ENCODE measurements at places on chromosomes 3 and 15.

GRCh38 chr15:77607111-77607893, 25.4 kb downstream of the LINGO1 start:
- DNase-seq = no peak

DNA sequence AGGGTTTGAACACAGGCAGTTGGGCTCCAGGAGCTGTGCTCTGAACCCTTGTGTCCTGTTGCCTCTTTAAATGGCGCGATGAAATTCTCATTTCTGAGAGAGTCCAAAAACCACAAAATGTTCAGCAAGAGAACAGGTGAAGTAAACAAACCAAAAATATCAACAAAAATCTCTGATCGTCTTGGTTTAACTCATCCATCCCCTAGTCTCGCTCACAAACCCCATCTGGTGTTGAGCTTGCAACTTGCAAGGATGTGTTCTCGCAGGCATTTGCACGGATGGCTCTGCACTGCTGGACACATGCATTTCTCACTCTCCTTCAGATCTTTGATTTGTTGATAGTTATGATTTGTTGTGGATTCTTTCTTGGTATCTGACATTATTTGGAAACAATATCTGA, 31.1 kb downstream of the FAH start:
- no peak for DNase-seq

- DNase-seq = no peak
These were observed 65.3 kb downstream of the SLC30A4 start for GRCh38 chr15:45457220-45457619.

DNA sequence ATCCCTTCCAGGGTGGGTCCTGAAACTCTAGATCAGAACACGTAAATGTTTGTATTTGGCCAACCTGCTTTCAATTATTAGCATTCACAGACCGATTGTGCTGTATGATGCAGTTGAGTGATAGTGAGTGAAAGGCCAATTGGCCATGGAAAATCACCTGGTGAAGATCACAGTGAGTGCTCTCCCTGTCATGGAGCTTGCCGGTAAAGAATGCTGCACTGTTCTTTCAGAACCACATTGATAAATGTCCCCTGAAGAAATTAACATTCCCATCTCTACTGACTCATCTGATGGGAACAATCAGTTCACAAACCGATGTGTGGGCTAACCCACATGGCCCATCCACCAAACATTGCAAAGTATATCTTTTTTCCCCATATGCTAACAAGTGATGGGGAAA, 324.8 kb upstream of the TBL1XR1 start:
- no peak for DNase-seq

GRCh38 chr3:120174811-120175539, 80.7 kb upstream of the GSK3B start:
- no peak for DNase-seq

DNA sequence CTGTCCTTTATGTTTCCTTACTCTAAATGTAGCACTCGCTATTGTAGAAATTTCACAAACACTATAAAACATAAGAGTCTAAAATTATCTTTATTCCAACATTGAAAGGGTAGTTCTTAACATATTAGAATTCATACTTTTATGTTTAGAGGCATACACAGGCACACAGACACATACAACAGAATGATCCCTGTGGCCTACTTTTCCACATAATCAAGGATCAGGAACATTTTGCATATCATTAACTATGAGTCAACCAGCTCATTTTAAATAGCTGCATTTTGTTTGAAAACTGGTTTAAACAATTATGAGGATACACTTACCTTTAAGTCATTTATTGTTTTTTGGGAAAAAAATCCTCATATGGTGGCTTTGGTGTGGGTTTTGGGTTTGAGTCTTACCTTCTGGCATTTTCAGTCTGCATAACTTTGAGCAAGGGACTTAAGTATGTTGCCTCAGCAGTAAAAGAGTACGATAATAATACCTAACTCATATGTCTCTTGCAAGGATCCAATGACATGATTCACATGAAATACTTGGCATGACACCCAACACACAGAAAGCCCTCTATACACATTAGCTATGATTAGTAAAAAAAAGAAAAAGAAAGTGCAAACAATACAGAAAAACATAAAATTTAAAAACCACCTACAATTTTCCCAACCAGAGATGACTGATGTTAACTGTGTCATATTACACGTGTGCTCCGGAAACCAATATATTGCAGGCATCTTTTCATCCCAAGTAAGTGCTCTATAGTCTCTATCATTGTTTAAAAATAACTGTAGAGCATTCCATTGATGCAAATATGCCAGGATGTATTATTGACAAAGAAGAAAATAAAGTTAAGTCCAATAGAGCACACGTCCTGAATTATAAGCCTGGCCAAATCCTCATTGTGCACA, 213.1 kb upstream of the ADAMTS9 start:
- DNase-seq = no peak

- no peak for DNase-seq
These were observed 41.0 kb upstream of the SLC41A3 start for GRCh38 chr3:126124896-126125295.

DNA sequence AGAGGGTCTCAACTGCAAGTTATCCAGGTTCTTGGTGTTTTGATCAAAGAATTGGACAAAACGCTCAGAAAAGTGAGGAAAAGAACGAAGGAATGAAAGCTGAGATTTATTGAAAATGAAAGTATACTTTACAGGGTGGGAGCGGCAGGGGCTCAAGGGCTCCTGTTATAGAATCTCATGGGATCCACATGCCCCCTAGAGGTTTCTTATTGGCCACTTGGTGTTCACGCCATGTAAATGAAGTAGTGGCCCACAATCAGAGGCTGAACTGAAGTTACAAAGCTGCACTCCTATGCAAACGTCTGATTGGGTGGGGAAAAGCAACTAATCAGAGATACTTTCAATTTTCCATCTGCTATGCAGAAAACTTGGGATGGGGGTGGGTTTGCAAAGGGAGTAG, 216.7 kb downstream of the PTPRG start:
- DNase-seq = no peak

- no peak for DNase-seq
These were observed 43.5 kb downstream of the SLC41A3 start for GRCh38 chr3:126040386-126040785.

DNA sequence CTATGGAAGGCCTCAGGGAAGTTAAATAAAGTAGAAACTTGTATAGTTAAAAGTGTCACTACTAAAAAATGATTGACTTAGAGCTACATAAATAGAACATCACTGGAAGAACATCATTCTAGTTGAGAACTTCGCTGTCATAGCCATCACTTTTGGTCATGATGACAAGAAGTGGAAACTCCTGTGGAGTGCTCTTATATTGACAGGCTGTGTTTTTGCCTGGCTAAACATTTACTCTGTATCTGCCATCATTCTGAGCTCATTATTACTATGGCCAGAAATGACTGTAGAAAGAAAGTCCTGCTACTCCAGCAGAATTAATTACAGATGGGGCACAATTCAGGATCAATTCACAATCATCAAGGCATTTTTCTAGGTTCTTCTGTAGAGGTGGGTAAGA, 165.1 kb upstream of the GOLIM4 start:
- no peak for DNase-seq

DNA sequence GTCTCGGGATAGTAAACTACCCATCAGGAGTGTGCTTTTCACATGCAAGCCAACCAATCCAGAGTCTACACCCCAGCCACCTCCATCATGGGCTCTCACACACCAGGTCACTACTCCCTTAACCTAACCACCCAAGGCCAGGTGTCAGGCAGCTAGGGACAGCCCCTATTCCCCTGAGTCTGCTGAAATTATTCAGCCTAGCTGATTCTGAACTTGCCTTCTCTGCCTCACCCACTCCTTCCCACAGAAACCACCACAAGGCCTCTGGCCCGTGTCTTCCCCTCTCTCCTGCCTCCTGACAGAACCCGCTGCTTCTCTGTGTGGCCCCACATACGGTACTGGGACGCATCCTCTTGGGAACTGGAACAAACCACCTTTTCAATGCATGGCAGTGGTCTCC, 82.1 kb downstream of the PCSK6 start:
- no peak for DNase-seq

GRCh38 chr3:53630547-53630946, 136.1 kb downstream of the CACNA1D start:
- no peak for DNase-seq

DNA sequence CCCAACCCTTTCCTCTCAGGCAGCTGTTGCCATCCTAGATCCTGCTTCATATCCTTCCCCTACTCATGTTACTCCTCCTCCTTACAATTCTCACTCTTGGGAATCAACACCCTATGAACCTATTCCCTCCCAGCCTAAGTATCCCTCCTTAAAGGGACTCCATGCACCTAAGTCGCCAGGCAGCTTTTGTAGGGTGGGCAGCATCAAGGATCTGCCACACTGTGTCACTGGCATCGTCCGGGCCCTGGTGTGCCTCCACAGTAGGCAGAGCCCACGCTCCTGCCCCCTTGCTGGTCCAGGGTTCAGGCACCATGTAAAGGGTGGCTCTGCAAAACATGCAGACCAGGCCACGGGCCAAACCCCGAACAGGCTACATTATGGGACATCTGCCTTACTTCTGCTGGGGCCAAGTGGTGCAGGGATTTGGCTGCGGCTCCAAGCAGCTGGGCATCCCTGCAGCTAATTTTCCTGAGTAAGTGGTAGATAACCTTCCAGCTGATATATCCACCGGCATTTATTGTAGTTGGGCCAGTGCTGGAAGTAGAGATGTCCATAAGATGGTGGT, 53.4 kb downstream of the GSK3B start:
- no peak for DNase-seq

GRCh38 chr3:9068051-9068450, 104.8 kb upstream of the RAD18 start:
- no peak for DNase-seq

- no peak for DNase-seq
These were observed 10.3 kb downstream of the PIK3CA start for GRCh38 chr3:179158336-179159039.

- no peak for DNase-seq
These were observed 15.0 kb downstream of the FRMD4B start for GRCh38 chr3:69370901-69371301.

GRCh38 chr15:79053894-79054293, 36.7 kb downstream of the RASGRF1 start:
- DNase-seq = no peak

DNA sequence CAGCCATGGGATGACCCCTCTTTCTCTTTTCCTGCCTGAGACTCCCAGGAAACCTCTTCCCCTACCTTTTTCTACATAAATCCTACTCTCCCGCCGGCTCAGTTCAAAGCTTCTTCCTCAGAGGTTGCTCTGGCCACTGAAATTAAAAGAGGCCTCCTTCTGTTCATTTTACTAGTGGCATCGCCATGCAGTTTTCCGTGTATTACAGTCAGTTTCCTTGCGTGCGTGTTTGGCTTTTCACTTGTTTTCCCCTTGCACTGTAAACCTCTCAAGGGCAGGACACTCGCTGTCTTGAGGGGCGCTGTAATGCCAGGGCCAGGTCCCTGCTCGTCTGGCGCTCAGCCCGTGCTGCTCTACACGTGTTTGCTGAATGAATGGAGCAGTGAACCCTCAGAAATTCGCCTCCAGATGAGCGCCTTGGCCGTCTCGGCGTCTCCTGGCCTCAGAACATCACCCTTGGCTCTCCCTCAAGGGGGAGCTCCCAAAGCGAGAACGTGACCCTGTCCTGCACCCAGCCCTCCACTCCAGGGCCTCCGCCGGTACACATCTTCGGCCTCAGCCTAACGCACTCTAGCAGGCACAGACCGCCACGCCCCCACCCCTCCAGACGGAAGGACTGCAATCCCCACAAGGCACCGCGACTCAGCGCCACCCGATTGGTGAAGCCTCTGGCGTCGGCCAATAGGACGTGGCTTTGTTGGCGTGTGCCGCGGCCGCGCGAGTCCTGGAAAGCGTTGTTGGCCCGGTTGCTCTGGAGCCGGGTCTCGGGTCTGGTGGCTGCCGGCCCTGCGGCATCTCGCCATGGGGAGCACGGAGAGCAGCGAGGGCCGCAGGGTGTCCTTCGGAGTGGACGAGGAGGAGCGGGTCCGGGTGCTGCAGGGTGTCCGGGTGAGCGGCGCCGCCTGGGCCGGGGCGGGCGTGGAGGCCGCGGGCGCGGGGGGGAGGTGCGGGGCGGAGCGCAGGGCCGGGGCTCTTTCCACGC, at the start of gene CHCHD6:
CHCHD6 (plus strand) TSS at position 729 of the 982 bp plus-strand sequence; CDS start at position 802, 73 bp downstream.
- DNase-seq = peak; percentile 95

GRCh38 chr3:71859123-71859519, 74.2 kb upstream of the PROK2 start:
- DNase-seq = no peak

GRCh38 chr3:189786479-189787064, 155.4 kb downstream of the TP63 start:
- no peak for DNase-seq

GRCh38 chr3:126149960-126150515, 30.3 kb downstream of the ALDH1L1 start:
- no peak for DNase-seq

GRCh38 chr15:75714195-75714594, 1.5 kb upstream of the CSPG4 start:
- no peak for DNase-seq

- no peak for DNase-seq
These were observed 35.5 kb downstream of the CERS3 start for GRCh38 chr15:100493213-100493612.

DNA sequence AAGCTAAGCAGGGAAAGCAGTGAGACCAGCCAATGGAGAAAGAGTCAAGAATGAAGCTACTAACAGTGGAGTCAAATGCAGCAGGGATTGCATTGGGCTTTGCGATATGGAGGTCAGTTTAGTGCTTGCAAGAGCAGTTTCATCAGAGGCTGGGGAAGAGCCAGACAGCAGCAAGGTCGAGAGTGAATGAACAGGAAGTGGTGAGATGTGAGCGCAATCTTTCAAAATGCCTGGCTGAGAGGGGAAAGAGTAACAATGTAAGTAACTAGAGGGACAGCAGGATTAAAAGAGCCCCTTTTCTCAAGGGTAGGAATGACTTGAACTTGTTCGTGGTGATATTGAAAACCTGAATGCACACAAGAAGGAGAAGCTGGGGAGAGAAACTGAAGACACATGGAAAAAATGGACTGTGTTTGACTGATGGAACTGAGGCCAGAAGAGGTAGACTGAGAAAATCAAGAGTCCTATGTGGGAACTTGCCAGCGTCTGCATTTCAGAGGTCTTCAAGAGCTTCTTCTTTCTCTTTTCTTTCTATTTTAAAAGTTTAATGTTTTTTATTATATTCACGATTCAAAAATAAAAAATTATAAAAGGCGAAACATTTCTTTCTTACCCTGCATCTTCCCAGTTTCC, 30.6 kb upstream of the GPR160 start:
- DNase-seq = no peak

- no peak for DNase-seq
These were observed 25.4 kb downstream of the MAPKAPK3 start for GRCh38 chr3:50642382-50642781.

GRCh38 chr3:149216193-149216869, 5.3 kb downstream of the CP start:
- DNase-seq = peak; percentile 13

DNA sequence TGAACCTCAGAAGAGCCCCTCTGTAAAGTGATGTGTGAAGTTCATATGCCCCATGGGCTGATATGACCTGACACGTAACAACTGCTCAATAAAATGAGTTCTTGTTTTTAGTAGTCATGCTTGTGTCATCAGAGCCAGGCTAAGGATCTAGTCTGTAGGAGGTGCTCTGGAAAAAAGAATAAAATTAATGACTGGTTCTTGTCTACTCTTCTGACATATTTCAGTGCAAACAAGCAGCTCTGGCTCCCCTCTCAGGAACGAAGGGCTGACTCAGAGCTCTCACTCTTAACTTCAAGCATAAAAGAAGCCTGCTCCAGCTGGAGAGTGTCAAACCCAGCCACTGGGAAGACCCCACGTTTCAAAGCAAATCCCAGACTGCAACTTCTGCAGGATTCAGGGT, 77.0 kb downstream of the LRIG1 start:
- no peak for DNase-seq

Data from NCI-H1092 (cell line).